ENCODE measurements at places on chromosomes 6 and 20.
A peak's percentile ranks its signal among the peaks of the same experiment; 100 is the strongest.

DNA sequence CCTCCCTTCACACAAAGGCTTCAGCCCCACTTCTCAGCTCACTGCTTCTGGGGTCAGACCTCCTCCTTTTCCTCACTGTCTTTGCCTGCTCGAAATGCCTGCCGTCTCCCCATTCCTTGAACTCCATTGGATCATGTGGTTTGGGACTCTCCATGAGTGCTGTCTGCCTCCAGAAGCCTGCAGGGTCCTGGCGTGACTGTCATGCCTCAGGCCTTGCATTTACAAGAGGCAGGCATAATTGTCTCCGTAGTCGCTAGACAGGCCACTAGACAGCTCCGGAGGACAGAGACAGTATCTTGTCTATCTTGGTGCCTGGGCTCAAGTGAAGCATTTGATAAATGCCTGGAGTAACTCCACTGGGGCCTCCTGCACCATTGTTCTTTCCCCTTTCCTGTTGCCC is 15.3 kb downstream of the PNLDC1 start:
- DNase-seq: no peak

- no peak for DNase-seq
Measured at GRCh38 chr6:29793036-29793356, 34.6 kb upstream of the HLA-G start.

- no peak for DNase-seq
Measured at GRCh38 chr20:35252037-35252461, 25.6 kb downstream of the MMP24 start.

- no peak for DNase-seq
Measured at GRCh38 chr6:21828704-21829103, 235.2 kb downstream of the SOX4 start.

DNA sequence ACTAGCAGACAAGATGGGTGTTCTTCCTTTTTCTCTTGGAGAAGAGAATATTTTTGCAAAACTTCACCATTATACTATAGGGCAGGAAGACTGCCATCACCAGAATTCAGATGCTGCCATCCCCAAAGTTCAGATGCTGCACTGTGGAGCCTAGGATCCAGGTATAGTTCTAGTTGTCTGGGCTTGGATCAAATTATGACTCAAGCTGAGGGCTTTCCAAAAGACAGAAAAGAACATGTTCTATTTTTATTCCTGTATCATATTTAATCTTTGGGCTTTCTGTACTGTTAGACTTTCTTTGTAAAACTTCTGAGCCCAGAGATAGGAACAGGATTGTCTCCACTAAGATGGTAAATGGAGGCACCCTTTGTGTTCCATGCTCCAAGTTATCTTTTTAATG is 22.0 kb downstream of the FAM83B start:
- DNase-seq: no peak

DNA sequence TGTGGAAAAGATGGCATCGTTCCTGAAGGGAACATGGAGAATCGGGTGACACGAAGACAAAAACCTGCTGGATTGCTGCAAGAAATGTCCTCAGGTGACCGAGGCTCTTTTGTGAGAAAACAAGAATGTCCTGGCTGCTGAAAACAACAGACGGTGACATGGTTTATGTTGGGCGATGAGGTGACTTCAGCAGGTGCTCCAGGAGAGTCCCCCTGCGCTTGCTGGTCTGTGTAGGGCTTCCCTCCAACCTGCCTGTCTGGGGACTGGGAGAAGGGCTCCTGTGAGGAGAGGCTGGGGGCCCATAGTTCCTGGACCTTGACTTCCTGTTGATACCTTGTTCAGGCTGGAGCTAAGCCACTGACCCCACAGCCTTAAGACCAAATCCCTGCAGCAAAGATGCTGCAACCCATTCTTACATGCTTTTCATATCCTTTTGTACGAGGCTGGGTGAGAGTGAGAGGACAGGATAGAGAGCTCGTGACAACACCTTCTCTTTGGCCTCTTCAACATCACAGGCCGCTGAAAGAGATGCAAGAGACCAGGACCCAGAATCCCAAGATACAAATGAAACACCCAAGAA is 134.8 kb downstream of the CD83 start:
- DNase-seq: no peak

GRCh38 chr6:170174124-170174770 is 116.6 kb downstream of the DLL1 start:
- no peak for DNase-seq

- DNase-seq: no peak
Measured at GRCh38 chr6:38648629-38649028, 8.9 kb upstream of the BTBD9 start.

GRCh38 chr6:135265278-135265677 is 84.2 kb downstream of the MYB start:
- DNase-seq: no peak

DNA sequence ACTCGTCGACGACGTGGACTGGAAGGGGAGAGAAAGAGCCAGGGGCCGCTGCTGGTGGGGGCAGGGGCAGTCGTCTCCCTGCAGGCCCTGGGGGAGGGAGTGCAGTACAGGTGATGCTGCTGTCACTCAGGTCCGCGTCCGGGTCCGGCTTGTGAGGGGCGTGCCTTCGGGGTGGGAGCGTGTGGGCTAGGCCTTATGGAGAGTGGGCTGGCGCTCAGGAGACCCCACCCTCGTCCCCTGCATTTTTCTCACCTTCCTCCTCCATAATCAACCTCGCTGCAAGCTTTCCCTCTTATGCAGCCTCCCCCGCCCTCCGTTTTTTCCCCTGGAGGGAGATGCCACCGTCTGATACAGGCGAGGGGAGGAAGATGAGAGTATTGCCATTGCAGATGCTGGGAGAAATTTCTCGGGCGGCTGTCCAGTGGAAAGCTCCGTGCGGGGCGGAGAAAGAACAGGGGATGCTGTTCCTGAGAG is 632 bp downstream of the PCMT1 start:
- peak; percentile 60 for DNase-seq

DNA sequence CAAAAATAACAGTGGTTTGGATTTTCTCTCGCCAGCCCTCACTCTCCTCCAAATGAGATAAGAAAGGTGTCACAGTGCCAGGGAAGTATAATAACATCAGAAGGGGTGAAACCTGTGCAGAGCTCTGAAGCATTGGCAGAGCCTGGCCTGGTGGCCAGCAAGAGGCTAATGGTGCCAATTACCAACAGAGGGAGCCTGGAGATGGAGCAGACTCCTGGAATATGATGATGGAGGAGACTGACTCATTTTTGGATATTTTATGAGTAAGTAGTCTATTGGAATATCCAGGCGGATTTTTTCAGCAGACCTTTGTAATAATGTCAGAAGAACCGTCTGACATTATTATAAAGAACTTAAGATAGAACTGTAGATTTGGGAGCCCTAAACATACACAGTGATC is 442.6 kb upstream of the MARCKS start:
- peak; percentile 78 for DNase-seq

DNA sequence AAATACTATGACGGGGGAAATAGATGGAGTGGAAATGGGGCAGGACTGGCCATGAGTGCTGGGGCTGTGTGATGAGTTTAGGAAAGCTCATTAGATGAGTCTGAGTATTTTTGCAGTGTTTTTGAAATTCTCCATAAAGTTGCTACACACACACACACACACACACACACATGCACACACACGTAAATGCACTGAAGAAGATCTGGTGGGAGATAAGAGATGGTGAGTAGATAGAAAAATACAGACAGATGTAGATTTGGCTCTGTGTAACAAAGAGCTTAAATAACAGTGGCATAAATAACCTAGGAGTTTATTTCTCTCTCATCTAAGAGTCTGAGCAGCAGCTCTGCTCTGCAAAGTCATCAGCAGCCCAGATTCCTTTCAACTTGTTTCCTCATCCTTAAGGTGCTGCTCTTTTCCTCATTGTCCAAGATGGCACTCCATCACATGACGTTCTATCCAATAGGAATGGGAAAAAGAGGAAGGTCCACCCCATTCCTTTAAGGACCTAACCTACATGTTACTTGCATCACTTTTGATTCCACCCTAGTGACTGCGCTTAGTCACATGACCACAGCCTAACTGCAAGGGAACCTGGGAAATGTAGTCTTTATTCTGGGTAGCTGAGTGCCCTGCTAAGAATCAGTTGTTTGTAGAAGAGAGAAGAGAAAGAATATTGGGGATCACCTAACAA is 76.4 kb downstream of the EYA2 start:
- peak; percentile 87 for DNase-seq

GRCh38 chr20:17688965-17689364 is 6.9 kb upstream of the RRBP1 start:
- DNase-seq: no peak

GRCh38 chr6:33112148-33112547 is 36.4 kb downstream of the HLA-DPB1 start:
- DNase-seq: peak; percentile 75

GRCh38 chr20:63497946-63498935 is 642 bp downstream of the EEF1A2 start:
- DNase-seq: no peak

DNA sequence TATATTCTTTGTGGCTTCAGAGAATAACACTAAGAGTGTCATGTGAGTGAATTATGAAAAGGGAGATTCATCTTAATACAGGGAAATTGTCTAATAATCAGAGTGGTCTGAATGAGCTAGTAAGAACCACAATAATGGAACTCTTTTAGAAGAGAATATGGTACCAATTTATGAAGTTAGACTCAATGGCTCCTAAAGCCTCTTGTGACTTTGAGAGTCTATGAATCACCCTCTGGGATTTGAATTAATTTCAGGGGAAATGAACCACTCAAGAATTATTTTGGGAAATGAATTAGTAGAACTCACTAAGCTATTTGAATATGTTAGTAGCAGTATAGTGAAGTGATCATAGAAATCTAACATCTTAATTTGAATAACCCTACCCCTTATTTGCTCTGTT is 14.3 kb downstream of the PCMT1 start:
- DNase-seq: no peak

DNA sequence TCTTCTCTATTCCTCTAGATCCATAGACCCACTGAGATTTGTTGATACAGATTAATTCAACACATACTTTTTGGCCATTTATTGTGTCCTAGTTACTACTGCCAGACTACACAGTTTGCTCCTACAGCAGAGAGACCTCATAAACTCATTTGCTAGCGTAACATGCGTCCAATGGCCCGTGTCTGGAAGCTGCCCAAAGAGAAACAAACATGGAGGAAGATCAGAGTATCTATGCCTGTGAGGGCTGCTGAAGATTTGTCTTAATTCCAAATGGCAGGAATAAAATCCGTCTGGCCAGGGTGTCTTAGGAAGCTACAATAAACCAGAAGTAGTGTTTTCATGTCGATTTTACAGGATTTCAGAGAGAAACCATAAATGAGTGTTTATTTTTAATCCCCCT is 214.7 kb downstream of the CLIC5 start:
- no peak for DNase-seq

- peak; percentile 78 for DNase-seq
Measured at GRCh38 chr6:107666084-107666980, 157.8 kb downstream of the SCML4 start.

DNA sequence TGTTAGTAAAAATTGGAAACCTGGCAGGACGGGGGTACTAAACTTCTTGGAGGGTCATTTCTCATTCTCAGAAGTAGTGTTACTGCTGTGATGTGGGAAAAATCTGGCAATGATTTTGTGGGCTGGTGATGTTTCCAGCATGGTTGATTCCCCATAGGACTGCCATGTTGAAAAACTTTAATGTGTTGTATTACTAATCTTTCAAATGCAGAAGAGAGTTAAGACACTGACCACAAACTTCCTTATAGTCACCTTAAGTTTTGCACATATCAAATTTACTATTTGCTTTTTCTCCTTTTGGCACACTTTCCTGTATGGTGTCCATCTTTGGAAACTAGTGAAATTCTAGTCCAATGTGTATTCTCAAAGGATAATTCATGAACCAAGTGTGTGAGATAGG is 236.2 kb upstream of the TAB2 start:
- no peak for DNase-seq

DNA sequence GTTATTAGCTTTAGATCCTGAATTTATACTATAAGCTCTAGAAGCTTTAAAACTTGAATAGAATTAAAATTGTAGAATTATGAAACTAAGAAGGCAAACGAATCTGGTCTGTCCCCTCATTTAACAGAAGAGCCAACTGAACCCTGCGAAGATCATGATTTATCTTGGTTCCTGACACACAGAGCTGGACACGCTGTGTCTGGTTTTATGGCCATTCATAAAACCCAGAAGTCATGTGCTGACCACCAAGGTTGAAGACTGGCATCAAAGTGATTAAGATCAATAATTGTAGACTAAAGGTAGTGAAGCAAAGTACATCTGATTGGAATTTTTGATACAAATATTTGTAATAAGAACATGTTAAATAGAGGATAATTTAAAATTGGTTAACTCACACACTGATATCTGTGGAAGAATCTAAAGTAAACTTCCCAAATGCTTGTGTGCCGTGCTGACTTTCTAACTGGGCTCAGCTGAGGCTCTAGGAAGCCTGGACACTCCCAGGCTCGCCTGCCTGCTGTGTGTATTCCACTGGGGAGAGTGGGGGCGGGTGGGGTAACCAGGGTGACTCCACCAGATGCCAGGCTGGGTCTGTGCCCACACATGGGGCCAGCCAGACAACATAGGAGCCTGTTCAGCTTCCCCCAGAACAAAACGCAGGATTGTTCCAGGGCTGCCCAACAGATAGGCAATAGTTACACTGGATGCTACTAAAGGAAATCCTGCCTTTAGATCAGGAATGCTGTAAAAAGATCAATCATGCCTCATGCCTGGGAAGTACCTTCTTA is 42.1 kb upstream of the SLC22A3 start:
- DNase-seq: no peak

- DNase-seq: peak; percentile 32
Measured at GRCh38 chr6:153538491-153538890, 407.4 kb upstream of the RGS17 start.

GRCh38 chr6:71420693-71421328 is 132.2 kb downstream of the OGFRL1 start:
- DNase-seq: peak; percentile 97

DNA sequence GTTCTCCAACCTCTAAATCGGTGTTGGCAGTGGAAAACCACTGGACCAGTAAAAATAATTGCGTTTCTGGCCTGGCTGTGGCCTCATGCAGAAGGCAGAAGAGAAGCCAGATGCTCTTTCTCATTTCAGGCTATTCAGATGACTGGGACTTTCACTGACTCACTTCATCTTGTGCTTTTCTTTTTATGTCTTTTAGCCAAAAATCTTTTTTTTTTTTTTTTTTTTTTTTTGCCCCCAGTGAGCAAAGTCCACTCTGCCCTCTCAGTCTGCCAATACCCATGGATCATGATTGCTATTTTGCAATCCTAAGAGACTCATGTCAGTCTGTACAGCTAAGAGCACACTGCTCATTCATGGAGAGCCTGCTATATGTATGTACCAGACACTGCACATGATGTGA is 962.5 kb downstream of the KIF16B start:
- no peak for DNase-seq

- no peak for DNase-seq
Measured at GRCh38 chr6:62993951-62994350, 217.3 kb upstream of the FKBP1C start.
